ENCODE measurements at places on chromosomes 12 and 14. TPM values are rescaled to one million over a fixed set of nuclear protein-coding genes. Genes with fewer than 3 reads are reported as not detected.

The ADAM21 gene
- total RNA-seq, result under 0.01 TPM

The IGF1 gene
- total RNA-seq, result 2.9 TPM

The ADGRD1 gene
- 4.5 TPM for total RNA-seq

The DTX1 gene
- total RNA-seq, result 18.3 TPM

The PIWIL1 gene
- not detected for total RNA-seq

The SLC25A47 gene
- not detected for total RNA-seq

The RHOJ gene
- total RNA-seq, result 4.5 TPM

The PLEKHD1 gene
- 0.41 TPM for total RNA-seq

The RAB3IP gene
- total RNA-seq, result 25.7 TPM

The RNASE4 gene
- total RNA-seq, result 1.2 TPM

The FKBP4 gene
- 44.8 TPM for total RNA-seq

The TMEM229B gene
- total RNA-seq, result 22.4 TPM

The CPNE6 gene
- 35.5 TPM for total RNA-seq

The MSI1 gene
- total RNA-seq, result 6.9 TPM

The C12orf60 gene
- 1.6 TPM for total RNA-seq

The RASAL1 gene
- total RNA-seq, result 4.9 TPM
